ENCODE measurements at places on chromosomes 16 and 17. TPM values are rescaled to one million over a fixed set of nuclear protein-coding genes. Genes with fewer than 3 reads are reported as not detected.

GRCh38 chr16:67542464-67542863, 13.8 kb downstream of the RIPOR1 start:
- DNase-seq: peak; percentile 87

DNA sequence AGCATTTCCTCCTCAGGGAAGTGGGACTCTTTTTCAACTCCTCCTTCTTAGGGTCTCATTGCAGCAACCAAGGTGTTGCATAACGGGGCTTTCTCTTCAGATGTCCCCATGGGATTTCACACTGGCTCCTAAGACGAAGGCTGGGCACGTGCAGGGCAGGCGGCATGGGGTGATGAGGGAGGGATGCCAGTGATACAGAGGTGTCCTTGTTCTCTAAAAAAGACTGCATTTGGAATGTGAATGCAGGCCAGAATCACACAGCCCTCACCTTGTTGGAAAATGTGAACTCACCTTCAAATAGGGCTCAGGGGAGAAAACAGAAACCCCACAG, 105.6 kb downstream of the XYLT1 start:
- no peak for DNase-seq

DNA sequence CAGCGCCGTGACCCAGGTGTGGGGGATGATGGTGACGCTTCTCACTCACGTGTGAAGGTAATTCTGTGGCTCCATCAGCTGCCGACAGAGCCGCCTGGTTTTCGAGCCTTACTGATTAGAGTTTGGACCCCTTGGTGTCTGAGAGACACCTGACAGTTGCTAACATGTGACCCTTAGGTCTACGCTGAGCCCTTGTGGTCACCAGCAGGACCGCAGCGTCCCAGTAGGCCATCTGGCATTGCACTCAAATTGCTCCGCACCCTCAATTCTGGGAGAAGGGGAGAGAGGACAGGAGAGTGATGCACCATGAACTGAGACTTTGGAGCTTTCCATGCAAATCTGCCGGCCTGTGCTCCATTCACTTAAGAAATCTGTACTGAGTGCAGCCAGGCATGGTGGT, 2.5 kb downstream of the FLYWCH1 start:
- no peak for DNase-seq

GRCh38 chr16:47687694-47688093, 226.6 kb downstream of the PHKB start:
- no peak for DNase-seq

CYGB gene
- total RNA-seq: not detected

DNA sequence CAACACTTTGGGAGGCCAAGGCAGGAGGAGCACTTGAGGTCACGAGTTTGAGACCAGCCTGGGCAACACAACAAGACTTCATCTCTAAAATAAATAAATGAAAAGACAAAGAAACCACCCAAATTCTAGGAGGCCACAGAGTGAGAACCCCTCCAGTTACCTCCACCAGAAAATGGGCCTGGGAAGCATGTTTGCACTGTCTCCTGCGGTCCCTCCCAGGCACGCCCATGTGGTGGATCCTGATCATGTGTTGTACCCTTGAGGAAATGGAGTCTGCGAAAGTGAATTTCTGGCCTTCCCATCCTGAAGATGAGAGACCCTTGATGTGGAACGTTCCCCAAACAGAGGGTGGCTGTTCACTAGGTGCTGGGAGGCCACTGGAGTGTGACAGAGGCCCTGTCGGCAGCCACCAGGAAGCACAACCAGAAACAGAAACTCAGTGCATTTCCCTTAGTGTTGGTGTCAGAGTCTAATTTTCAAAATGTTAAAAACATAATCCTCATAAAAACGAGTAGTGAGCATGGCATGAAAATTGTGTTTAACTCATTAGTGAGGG, 19.2 kb upstream of the USP22 start:
- no peak for DNase-seq

DNA sequence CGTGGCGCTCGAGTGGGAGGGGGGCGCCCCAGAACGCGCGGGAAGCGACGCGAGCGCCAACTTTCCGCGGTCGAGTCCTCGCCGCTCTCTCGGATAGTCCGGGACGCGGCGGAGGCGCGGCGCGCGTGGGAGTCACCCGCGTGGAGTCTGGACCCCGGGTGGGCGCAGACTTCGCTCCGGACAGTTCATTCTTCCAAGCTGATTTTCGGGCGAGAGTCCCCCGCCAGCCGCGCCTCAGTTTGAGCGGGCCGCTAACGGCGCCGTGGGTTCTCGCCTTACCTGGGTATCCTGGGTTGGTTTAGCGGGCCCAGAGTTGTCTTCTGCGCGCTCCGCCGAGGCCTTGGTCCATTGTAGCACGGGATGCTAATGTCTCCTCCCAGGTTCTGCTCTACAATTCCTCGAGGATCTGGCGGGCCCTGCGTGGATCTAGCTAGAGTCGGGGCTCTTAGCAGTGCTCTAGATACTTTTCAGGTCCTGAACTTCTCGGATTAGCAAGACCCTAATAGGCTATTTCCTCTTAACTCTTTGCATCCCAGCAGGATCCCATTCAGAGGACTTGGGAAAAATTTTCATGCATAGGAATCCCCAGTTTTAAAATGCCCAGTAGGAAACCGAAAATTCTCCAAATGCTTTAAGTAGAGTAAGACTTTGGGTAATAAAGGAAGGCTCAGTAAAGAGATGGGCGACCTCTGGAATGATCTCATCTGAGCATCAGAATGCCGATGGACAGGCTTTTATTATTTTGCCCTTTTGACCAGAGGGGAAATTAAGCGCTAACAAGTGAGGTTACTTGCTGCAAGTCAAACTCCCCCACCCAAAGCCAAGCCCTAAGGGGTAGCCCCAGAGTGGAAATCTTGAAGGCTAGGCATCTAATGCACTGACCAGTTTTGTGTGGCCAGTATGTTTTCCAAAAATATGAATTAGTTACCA, 537 bp upstream of the GJC1 start:
- DNase-seq: peak; percentile 28

GRCh38 chr17:74354561-74354960, 7.1 kb downstream of the BTBD17 start:
- DNase-seq: no peak

- peak; percentile 82 for DNase-seq
Observed at GRCh38 chr17:35046740-35047283, 16.7 kb downstream of the RFFL start.

GRAPL gene
- total RNA-seq: 5.1 TPM

- no peak for DNase-seq
Observed at GRCh38 chr16:73383195-73383987, 335.5 kb upstream of the ZFHX3 start.

TBC1D3C gene
- total RNA-seq: not detected

CHST4 gene
- not detected for total RNA-seq

- no peak for DNase-seq
Observed at GRCh38 chr16:21563676-21564075, 35.7 kb upstream of the METTL9 start.

DNA sequence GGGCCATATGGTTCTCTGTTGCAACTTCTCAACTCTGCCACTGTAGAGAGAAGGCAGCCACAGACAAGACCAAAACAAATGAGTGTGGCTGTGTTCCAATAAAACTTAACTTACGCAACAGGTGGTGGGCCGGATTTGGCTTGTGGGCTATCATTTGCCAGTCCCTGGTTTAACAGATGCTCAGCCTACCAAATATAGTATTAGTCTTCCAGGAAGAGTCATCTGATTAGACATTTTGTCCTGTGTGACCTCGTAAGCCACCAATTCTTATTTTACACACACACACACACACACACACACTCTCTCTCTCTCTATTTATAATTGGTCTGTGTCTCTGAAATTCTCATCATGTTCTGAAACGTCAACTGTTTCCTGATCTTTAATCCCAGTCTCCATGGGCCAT, 245.9 kb downstream of the XYLT1 start:
- peak; percentile 73 for DNase-seq

MFAP4 gene
- 0.47 TPM for total RNA-seq

WNK4 gene
- 0.65 TPM for total RNA-seq

GPT2 gene
- total RNA-seq: 50.6 TPM

DNA sequence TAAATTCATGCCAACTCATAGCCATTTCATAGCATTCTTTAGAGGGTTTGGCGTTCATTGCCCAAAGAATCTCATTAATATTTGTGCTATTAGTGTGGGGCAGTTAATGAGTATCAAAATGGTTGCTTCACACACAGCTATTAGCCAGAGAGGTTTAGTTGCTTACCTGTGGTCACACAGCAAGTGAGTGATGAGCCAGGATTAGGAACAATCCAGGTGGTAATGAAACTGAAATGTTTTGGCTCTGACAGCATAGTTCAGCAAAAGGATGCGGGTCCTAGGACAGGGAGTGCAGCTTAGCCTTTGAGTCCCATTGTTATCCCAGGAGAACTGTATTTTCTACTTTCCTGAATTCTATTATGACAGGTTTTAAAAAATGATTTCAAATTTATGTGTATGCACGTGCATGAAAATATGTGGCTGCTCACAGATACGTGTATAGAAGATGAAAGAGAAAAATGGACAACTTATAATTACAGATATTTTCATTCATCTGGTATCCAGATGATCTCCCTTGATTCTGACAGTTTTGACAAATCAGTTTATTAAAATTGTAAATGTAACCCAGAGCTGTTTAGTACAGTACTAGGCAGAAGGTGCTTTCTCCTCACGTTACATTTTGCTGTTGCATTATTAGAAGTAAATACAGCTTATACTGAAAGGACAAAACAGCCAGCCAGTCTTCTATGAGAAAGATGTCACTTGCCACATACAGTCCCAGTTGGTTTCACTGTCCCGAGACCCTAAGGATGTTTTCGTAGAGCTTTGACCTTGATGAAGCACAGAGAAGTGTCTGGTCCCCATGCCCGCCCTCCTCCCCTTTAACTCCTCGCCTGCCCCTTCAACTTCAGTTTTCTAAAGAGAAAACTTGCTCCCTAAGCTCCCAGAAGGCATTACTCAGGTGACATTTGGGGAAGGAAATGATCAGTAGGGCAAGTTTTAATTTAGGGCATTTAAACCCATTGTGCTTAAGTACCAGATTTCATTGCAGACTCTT, 99.8 kb upstream of the TBX2 start:
- no peak for DNase-seq

EME2 gene
- 15.5 TPM for total RNA-seq

DNA sequence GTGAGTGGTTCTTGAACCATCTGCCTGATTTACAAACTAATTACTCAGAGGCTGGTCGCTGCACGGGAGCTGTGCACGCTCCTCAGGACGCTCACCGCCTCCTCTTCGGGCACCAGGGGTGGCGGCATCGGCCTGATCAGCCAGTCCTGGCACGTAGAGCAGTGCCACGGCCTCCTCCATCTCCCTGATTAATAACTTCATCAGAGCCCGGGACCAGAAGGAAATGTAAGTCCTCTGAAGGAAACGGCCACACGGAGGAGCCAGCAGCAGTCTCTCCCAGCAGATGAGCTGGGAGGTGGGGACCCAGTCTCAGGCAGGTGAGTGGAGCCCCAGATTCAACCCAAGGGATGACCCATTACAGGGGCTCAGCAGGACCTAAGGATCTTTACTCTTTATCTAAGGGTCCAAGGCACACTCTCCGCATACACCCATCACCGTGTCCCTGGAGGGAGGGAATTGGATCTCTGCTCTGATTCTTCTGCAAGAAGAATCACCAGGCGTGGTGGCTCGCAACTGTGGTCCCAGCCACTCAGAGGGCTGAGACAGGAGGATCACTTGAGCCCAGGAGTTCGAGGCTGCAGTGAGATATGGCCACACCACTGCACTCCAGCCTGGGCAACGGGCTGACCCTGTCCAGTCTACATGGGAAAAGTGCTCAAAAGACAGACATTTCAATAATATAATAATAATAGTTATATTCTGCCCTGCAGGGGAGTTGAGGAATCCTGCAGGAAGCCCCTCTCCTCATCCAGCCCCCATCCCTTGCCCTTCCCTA, 366.5 kb downstream of the SEC14L1 start:
- no peak for DNase-seq

GRCh38 chr16:28492511-28492910, 637 bp upstream of the CLN3 start:
- DNase-seq: no peak

- no peak for DNase-seq
Observed at GRCh38 chr17:66492561-66493005, 190.2 kb downstream of the PRKCA start.

- no peak for DNase-seq
Observed at GRCh38 chr16:63618896-63619485, 1502.9 kb downstream of the CDH11 start.

DNA sequence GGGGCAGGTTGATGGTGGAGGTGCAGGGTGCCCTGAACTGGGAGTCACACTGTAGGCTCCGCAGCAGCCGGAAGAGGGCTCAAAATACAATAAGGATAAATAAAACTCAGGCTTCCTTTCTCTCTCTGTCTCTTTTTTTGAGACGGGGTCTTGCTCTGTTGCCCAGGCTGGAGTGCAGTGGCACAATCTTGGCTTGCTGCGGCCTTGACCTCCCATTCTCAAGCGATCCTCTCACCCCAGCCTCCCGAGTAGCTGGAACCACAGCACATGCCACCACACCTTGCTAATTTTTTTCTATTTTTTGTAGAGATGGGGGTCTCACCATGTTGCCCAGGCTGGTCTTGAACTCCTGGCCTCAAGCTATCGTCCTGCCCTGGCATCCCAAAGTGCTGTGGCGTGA, 32.9 kb upstream of the NPTX1 start:
- DNase-seq: no peak

- no peak for DNase-seq
Observed at GRCh38 chr17:32701871-32702270, 175.1 kb downstream of the MYO1D start.

- no peak for DNase-seq
Observed at GRCh38 chr16:11639925-11640899, 28.0 kb upstream of the SNN start.

TP53TG3C gene
- total RNA-seq: not detected

DYNLL2 gene
- total RNA-seq: 25.6 TPM

GRCh38 chr16:65500007-65500406, 378.1 kb upstream of the CDH11 start:
- no peak for DNase-seq

GRCh38 chr17:13541032-13541480, 60.7 kb downstream of the HS3ST3A1 start:
- no peak for DNase-seq

DNA sequence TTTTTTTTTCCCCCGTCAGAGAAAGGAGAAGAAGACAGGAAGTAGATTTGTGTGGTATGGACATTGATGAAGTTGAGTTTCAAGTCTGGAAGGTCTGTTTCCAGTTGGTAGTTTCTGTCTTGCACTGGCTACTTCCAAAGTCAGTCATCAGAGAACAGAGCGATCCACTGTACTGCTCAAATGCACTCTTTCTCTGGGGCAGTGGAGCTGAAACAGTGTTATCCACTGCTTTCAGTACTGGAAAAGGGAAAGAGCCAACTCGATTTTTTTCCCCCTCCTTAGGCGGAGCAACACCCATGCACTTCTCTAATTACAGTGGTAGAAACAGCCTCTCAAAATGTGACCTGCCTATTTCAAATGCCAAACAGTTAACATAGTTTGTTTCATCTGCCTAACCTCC, 7.4 kb downstream of the PRKCA start:
- no peak for DNase-seq

GUCY2D gene
- total RNA-seq: not detected

DNA sequence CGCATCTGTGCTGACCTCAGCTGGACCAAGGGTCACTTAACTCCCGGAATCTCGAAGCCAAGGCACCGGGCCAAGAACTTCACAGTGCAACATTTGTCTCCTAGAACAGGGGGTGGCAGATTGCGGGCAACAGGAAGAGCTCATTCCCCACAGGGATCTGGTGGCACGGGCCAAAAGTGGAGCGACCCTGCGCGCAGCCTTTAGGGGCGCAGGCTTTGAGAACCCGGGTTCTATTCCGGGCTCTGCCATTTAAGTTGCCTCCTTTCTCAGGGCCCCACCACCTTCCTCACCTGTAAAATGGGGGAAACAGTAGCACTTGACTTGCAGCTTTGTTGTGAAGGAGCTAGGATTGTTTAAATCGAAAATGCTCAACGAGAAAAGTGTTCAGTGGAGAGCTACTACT, 651 bp downstream of the SHMT1 start:
- DNase-seq: peak; percentile 38
